Prostate gland (tissue), 2 donors: ENCODE measurements at places on chromosomes 11 and 22.
A peak's percentile ranks its signal among the peaks of the same experiment; 100 is the strongest.

- no peaks in the 10 kb centered on the region for H3K4me1 ChIP-seq
- H3K27me3 ChIP-seq, result no peaks in the 10 kb centered on the region
- no peak for DNase-seq
- no peak overlapping the region for H3K4me3 ChIP-seq
- H3K27ac ChIP-seq, result no peak overlapping the region
Observed at GRCh38 chr11:6889835-6890234, 2.5 kb downstream of the OR2D2 start.

- no peaks in the 10 kb centered on the region for H3K36me3 ChIP-seq
- no peak overlapping the region for H3K27ac ChIP-seq
- no peaks in the 10 kb centered on the region for H3K4me1 ChIP-seq
- DNase-seq, result no peak
- peaks cover 3% of the 10 kb centered on the region for H3K27me3 ChIP-seq
Observed at GRCh38 chr11:17646451-17647145, 72.8 kb upstream of the MYOD1 start.

DNA sequence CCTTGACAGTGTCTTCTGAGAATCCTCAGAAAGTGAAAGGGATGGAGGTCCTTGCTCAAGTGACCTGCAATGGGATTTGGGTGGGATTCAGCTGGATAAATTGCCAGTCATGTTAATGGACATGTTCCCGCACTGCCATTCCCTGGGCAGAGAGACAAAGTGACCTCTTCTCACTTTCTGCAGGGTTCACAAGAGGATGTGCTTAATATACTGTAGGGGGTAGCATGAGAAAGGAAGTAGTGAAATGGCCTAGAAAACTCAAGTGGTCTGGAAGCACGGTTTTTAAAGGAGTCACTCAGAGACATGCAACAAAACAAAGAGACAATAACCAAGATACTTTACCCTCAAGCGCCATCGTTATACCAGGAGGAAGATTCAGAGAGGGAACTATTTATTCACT, 70.2 kb downstream of the NELL1 start:
- H3K4me3 ChIP-seq, result no peak overlapping the region
- DNase-seq, result no peak
- H3K27ac ChIP-seq, result no peak overlapping the region
- H3K36me3 ChIP-seq, result no peaks in the 10 kb centered on the region

DNA sequence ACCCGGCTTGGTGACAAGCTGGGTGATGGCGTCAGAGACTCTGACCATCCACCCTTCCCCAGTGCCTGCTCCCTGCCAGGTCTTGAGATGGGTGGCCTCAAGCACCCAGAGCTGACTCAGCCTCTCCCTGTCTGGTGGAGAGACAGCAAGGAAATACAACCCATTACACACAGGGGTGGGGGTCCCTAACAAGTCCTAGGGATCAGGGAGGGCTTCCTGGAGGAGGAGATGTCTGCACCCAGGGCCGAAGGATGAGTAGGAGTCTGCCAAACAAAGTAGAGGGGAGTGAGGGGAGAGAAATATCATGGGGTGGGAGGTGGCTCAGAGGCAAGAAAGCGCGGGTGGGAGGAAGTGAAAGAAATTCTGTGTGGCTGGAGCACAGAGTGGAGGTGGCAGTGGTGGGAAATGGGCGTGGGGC, 6.8 kb downstream of the MAFF start:
- H3K4me3 ChIP-seq, result no peak overlapping the region
- H3K27me3 ChIP-seq, result no peaks in the 10 kb centered on the region
- H3K36me3 ChIP-seq, result no peaks in the 10 kb centered on the region
- no peaks in the 10 kb centered on the region for H3K4me1 ChIP-seq

DNA sequence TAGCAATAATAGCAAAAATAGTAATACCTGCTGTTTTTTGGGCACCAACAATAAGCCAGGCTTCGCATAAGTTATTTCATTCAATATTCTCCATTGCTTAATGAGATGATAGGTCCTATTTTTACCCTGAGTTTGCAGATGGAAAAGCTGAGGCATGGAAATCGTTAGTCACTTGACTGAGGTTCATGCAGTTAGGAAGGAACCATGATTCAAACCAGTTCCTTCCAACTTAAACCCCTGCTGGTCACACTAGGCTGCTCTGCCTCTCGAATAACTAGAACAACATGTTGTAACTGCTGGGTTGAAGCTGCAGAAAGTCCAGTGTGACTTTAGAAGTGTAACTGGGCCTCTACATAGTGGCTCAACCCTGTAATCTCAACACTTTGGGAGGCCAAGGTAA, 69.3 kb downstream of the SEZ6L start:
- H3K4me3 ChIP-seq, result no peak overlapping the region
- no peaks in the 10 kb centered on the region for H3K36me3 ChIP-seq
- H3K27me3 ChIP-seq, result no peaks in the 10 kb centered on the region

DNA sequence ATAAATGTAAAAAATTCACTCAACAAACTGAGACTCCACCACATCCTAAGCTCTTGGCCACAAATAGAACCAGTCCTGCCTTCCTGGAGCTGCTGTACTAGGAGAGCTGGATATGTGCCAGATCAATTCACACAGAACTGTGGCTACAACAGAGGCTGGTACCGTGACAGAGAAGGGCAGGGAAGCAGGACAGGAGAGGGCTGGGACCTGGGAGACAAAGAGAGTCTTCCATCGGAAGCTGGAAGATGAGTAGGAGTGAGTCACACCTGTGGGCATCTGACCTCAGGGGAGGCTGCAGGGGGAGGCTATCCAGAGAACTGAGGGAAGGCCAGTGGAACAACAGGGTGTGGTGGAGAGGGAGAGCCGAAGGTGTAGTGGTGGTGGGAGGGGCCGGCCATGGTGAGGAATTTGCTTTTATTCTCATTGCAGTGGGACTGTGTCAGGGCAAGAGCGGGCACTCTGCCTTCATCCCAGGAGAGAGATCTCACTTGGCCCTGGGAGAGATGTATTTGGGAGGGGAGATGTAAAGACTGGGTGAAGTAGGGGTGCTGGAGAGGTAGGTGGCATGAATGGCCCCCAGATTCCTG, 1.9 kb upstream of the LTBP3 start:
- H3K36me3 ChIP-seq, result no peaks in the 10 kb centered on the region
- peaks cover 13% of the 10 kb centered on the region for H3K4me1 ChIP-seq
- no peaks in the 10 kb centered on the region for H3K27me3 ChIP-seq
- no peak for DNase-seq
- no peak overlapping the region for H3K4me3 ChIP-seq

- no peak overlapping the region for H3K4me3 ChIP-seq
- no peak for DNase-seq
- H3K4me1 ChIP-seq, result no peaks in the 10 kb centered on the region
- no peak overlapping the region for H3K27ac ChIP-seq
Observed at GRCh38 chr11:8792710-8793109, 110.1 kb downstream of the RPL27A start.

GRCh38 chr22:45887202-45888131, 89.5 kb downstream of the WNT7B start:
- peaks cover 4% of the 10 kb centered on the region for H3K4me1 ChIP-seq
- no peaks in the 10 kb centered on the region for H3K36me3 ChIP-seq
- no peaks in the 10 kb centered on the region for H3K27me3 ChIP-seq
- DNase-seq, result peak; percentile 84
- H3K27ac ChIP-seq, result no peak overlapping the region
- H3K4me3 ChIP-seq, result no peak overlapping the region

DNA sequence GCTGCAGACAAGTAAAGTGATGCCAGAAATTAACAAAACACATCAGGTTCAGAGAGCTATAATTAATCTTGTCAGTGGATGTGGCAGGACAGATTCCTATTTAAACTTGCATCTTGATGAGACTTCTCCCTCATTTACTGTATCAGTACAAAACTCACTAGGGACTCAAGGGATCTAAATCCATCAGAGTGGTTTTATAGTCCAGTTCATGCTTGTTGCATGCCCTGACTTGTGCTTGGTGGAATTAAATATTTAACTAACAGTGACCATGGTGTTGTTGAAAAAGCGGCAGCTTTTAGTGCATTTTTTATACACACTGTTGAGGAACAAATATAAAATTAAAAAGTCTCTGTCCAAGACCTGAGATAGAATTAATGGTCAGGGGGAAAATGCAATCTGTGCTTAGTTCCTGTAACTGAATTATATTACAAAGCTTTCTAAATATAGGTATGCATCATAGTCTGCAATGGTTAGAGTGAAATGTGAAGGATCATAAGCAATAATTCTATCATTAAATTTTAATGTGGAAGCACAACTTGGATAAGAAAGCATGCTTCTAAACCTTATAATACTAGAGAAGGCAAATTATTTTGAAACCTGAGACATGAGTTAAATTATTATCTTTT, 1475.5 kb upstream of the TENM4 start:
- H3K27ac ChIP-seq, result no peak overlapping the region
- no peak overlapping the region for H3K4me3 ChIP-seq

- H3K27me3 ChIP-seq, result no peaks in the 10 kb centered on the region
- no peak overlapping the region for H3K4me3 ChIP-seq
- no peak overlapping the region for H3K27ac ChIP-seq
- H3K4me1 ChIP-seq, result no peaks in the 10 kb centered on the region
Observed at GRCh38 chr11:26696330-26696729, 25.5 kb downstream of the SLC5A12 start.

- DNase-seq, result no peak
- no peaks in the 10 kb centered on the region for H3K27me3 ChIP-seq
- H3K27ac ChIP-seq, result no peak overlapping the region
Observed at GRCh38 chr11:47021527-47021818, 84.9 kb downstream of the CSTPP1 start.

DNA sequence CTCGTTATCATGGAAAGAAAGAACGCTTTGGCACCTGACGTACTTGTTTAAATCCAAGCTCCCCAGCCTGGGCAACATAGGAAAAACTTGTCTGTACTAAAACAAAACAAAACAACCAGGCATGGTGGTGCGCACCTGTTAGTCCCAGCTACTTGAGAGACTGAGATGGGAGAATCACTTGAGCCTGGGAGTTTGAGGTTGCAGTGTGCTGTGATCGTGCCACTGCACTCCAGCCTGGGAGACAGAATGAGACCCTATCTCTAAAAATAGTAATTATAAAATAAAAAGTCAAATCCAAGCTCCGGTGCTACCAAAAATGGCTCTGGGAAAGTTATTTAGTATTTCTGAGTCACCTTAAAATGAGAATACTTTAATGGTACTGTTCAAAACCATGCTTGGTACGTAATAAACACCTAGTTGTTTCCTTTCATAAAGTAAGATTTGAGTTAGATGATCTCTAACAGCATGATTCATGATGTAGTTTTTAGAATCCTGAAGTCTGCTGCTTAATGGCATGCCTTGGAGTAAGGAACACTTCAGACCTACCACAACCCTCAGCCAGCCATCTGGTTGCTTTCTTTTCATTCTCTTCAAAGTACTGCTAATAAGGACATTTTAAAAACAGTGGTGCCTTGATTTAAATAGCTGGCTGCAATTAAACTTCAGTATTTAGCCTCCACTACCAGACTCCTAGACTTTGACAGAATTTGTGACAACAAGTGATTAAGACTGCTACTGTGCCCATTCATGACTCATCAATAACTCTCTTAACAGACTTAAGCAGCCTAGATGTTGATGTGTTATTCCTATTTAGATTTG, 8.4 kb downstream of the PPME1 start:
- no peaks in the 10 kb centered on the region for H3K36me3 ChIP-seq
- no peak for DNase-seq
- no peak overlapping the region for H3K4me3 ChIP-seq
- H3K27me3 ChIP-seq, result no peaks in the 10 kb centered on the region

- no peaks in the 10 kb centered on the region for H3K36me3 ChIP-seq
- H3K4me3 ChIP-seq, result no peak overlapping the region
- no peaks in the 10 kb centered on the region for H3K4me1 ChIP-seq
- H3K27ac ChIP-seq, result no peak overlapping the region
- no peaks in the 10 kb centered on the region for H3K27me3 ChIP-seq
Observed at GRCh38 chr11:106193956-106194355, 116.5 kb downstream of the AASDHPPT start.

- no peak overlapping the region for H3K4me3 ChIP-seq
- no peaks in the 10 kb centered on the region for H3K27me3 ChIP-seq
- no peak overlapping the region for H3K27ac ChIP-seq
- H3K4me1 ChIP-seq, result no peaks in the 10 kb centered on the region
- DNase-seq, result no peak
Observed at GRCh38 chr11:45412521-45412920, 126.4 kb upstream of the SYT13 start.

- peaks cover 18% of the 10 kb centered on the region for H3K27me3 ChIP-seq
- H3K4me1 ChIP-seq, result no peaks in the 10 kb centered on the region
- no peak for DNase-seq
- no peak overlapping the region for H3K4me3 ChIP-seq
- H3K27ac ChIP-seq, result no peak overlapping the region
Observed at GRCh38 chr11:132942611-132943356, 589.5 kb downstream of the OPCML start.

GRCh38 chr11:128852327-128853023, 14.6 kb downstream of the KCNJ1 start:
- H3K36me3 ChIP-seq, result no peaks in the 10 kb centered on the region
- no peak for DNase-seq
- H3K27ac ChIP-seq, result no peak overlapping the region
- no peaks in the 10 kb centered on the region for H3K4me1 ChIP-seq
- H3K27me3 ChIP-seq, result no peaks in the 10 kb centered on the region

GRCh38 chr11:103970701-103971249, 65.7 kb upstream of the DDI1 start:
- DNase-seq, result no peak
- H3K27me3 ChIP-seq, result no peaks in the 10 kb centered on the region
- no peaks in the 10 kb centered on the region for H3K4me1 ChIP-seq
- H3K36me3 ChIP-seq, result no peaks in the 10 kb centered on the region
